ENCODE measurements at places on chromosomes 3 and 15.
A peak's percentile ranks its signal among the peaks of the same experiment; 100 is the strongest.

DNA sequence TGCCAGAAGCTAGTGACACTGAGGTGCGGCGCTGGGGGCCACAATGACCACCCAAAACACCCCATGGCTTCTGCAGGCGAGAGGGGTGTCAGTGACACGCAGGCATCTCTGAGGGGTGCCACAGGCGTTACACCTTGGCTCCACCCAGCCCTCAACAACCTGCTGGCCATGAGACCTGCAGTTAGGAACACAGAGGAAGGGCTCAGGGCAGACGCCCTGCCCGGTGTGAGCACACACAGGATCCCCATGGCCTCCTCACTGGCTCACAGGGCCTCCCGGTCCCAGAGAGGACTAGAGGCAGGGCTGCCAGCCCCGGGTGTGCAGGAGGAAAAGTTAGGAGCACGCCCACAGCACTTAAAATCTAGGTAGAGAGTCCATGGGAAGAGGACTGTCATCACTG is 35.1 kb downstream of the CYFIP1 start:
- DNase-seq = no peak

GRCh38 chr3:18531662-18532061 is 106.5 kb upstream of the SATB1 start:
- DNase-seq = no peak

DNA sequence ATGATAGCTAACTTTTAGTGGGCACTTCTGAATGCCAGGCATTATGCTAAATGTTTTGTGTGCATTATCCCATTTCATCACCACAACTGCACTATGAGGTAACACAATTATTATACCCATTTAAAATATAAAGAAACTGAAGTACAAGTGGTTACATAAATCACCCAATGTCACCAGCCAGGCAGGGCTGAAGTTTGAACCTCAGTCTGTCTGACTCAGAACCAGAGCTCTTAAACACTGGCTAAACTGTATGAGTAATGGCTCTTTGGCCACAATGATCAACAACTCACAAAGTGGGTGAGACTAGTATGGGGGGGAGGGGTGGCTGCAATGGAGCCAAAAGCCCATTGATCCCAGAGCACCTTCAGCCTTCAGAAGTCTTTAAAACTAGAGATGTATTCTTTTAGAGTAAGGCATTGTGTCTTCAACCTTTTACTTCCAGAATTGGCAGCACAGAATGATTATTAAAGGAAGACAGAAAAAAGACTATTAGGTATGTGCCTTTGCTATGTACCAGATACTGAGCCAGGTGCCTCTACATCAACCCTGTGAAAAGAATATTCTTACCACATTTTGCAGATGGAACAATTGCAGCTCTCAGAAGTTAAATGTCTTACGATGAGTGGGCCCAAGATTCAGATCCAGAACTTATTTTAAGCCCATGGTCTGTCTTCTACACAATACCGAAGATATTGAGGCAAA is 166.9 kb downstream of the UACA start:
- no peak for DNase-seq

DNA sequence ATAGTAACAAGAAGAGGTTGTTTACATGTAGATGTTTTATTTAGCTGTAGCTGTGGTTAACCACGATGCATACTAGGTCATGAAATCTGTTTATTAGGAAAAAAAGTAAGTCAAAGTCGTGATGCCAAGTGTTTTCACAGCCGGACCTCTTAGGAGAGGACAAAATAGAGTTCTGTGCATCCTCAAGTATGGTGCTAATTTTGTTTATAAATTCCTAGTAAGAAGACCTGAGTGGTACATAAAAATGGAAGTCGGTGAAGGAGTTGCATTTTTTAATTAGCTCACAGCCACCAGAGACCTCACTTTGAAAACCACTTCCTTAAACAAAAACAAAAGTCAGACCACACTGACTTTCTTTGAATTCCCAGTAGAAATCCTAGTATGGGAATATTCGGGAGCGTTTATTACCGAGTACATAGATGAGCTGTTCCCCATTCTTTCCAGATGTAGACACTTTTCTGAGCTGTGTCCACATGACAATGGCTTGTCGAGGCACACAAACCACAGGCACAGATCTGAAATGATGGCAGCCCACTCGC is 143.6 kb upstream of the UBE2E1 start:
- DNase-seq = no peak

DNA sequence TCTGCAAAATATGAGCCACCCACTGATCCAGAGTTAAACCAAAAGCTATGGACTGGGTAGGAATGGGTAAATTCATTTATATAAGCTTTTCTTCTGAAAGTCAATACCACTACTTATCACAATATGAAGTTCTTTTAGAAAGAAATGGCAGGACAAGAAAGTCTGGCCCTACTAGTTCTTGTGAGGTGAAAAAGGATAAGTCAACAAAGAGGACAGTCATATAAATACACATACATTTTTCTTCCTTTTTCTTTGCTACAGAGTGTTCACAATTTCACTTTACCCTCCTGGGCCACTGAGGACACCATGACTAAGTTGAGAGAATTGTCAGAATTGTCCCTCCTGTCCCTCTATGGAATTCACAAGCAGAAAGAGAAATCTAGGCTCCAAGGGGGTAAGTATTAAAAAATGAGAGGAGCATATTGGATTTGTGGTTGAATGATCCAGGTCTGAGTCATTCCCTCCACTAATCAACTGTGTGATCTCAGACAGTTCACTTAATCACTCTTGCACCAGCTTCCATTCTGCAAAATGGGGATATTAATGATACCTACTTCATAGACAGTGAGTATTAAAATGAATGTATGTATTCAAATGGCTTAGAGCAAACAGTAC is 27.6 kb downstream of the ACP3 start:
- DNase-seq = no peak

- no peak for DNase-seq
Measured at GRCh38 chr3:14536055-14536815, 3.9 kb downstream of the GRIP2 start.

- DNase-seq = no peak
Measured at GRCh38 chr3:79672075-79672474, 95.7 kb downstream of the ROBO1 start.

GRCh38 chr3:182366746-182367145 is 426.6 kb upstream of the ATP11B start:
- no peak for DNase-seq

DNA sequence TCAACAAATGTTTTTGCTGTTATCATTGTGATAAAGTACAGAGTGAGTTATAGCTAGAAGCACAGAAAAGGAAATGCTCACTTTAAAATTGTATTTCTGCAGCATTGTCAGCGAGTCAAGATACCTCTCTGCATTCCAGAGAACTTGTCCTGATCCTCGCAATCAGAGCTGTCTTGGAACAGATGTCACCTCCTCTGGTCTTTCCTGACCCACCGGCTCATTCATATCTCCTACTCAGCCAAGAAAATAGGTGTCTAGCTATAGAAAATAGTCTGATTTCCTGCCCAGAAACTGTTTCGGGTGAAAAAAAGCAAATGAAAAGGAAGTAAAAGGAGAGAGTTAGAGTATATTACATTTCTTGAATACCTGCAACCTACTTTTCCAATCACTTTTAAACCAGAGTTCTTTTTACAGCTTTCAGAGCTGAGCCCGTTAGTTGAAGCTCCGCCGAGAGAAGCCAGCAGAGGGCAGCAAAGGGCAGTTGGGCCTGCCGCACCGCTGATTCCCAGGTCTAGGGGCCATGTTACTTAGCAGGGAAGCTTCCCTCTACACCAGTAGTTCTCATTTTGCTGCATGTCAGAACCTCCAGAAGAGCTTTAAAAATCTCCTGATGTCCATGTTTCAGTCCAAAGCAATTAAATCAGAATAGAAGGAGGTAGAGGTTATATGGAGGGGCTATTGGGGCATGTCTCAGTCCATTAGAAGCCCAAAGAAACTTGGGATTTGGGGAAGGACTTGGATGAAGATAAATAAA is 185.7 kb upstream of the THRB start:
- DNase-seq = peak; percentile 52

DNA sequence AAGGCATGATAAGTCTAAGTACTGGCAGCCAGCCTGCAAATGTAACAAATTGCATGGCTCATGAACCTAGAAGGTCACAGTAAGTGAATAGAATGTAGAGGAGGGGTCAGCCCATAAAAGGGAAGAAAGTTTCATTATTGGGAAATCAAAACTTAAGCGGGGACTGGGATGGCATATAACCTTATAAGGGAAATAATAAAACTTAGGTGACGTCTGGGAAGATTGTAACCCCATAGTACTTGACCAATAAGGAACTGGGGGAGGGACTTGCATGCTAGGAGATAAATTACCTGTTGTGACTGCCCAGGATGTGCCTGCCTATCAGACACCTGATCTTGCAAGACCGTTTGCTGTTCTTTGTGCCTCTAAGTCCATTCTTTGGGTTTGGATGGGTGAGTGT is 28.1 kb upstream of the MCTP2 start:
- no peak for DNase-seq

GRCh38 chr15:36390491-36390890 is 188.9 kb upstream of the CDIN1 start:
- DNase-seq = no peak

DNA sequence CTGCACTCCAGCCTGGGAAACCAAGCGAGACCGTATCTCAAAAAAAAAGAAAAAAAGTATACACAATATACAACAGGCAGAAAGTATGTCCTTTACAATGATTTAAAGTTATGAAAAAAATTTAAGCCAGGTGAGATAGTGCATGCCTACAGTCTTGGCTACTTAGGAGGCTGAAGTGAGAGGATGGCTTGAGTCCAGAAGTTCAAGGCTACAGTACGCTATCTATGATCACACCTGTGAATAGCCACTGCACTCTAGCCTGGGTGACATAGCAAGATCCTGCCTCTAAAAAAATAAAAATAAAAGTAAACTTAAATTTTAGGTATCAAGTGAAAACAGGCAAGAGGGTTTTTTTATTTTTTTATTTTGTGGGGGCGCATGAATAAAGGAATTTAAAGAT is 3.1 kb upstream of the KNSTRN start:
- DNase-seq = no peak

- no peak for DNase-seq
Measured at GRCh38 chr3:175258763-175259162, 399.6 kb downstream of the NAALADL2 start.

DNA sequence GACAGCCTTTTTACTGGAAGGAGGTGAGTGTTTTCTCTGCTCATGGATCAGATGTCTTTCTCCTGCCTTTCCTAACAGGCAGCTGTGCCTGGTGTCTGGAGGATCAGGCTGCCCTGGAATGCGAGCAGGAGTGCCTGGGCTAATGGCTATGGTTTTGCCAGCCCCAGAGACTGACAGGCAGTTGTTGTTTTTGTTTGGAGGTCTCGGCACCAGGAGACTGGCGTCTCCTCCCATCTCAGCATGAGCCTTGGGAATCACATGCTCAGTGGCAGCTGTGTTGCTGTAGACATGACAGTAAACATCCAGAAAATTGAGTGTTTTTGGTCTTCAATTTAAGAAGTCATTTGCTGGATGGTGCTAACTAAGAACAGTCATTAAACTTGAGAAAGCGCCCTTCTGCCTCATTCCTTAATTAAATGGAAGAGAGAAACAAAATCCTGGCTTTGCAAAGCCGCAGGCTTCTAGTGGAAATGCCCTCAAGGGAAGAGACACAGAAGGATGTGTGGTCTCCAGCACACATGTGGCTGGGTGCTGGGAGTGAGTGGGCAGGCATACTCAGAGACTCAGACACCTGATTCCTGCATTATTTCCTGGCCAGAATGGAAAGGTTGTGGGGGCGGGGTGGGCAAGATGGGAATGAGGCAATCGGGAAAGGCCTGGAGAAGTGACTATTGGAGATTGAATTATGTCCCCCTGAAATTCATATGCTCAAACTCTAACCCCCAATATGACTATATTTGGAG is 97.0 kb upstream of the NMNAT3 start:
- DNase-seq = no peak

DNA sequence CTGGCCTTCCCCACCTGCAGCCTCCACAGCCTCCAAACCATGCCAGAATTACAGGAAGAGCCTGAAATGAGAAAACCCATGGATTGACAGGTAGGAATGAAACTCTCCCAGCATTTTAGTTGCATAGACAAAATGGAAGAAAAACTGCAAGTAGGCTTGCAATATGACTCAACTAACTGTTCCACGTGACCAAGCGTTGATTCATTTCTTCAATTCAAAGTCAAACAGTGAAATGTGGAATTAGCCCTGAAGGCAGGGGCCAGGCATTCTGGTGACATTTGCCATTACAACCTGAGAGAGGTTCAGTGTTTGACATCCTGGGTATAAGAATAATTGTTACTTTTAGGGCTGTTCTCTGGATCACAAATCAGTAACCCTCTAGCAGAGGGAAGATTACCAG is 676.5 kb upstream of the CFAP20DC start:
- DNase-seq = no peak

DNA sequence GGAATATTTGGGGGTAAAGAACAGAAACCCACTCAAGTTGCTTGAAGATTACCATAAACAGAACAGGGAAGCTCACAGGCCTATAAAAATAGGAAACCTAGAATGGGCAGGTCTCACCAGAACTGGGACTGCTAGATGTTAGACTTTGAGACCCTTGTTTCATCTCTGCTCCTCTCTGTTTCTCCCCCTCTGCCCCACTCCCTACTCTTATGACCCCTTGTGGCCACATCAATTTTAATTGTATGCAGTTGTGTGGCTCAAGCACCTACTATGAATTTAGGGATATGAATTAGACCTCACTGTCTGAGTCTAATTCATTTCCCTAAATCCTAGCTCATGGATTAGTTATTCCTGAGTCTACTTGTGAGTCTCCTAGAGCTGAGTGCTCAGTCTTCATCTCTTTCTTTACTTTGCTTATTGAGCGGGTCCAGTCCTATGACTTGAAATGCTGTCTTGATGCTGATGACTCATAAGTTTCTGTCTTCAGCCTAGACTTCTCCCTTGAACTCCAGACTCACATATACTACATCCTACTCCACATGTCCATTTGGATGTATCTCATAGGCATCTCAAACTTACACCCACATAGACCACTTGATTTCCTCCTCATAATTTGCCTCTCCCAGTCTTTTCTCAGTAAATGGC is 78.7 kb downstream of the ITPR1 start:
- DNase-seq = no peak

GRCh38 chr3:4251412-4251811 is 51.8 kb upstream of the SETMAR start:
- DNase-seq = no peak

DNA sequence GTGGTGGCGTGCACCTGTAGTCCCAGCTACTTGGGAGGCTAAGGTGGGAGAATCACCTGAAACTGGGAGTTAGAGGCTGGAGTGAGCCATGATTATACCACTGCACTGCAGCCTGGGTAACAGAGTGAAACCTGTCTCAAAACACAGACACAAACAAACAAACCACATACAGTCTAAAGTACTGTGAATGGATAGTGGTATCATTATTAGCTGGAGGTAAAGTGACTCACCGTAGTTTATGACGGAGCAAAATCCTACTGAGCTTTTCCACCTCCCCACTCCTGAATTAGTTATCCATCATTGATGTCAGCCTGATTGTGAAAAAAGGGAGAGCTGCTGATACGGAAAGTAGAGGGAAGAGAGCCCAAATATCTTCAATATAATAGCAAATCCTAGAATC is 3.2 kb upstream of the CNOT10 start:
- DNase-seq = no peak

DNA sequence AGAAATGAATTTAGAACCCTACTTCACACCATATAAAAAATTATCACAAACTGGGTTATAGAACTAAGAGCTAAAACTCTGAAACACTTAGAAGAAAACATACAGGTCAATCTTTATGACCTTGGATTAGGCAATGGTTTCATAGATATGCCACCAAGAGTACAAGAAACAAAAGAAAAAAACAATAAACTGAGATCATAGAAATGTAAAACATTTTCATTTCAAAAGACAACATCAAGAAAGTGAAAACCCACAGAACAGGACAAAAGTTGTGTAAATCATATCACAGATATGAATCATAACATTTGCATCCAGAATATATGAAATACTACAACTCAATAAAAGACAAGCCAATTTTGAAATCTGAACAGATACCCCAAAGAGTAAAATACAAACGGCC is 72.4 kb downstream of the TBL1XR1 start:
- DNase-seq = no peak

- DNase-seq = no peak
Measured at GRCh38 chr3:18062657-18063025, 320.2 kb upstream of the TBC1D5 start.
